ENCODE measurements at places on chromosomes 16 and 17.

DNA sequence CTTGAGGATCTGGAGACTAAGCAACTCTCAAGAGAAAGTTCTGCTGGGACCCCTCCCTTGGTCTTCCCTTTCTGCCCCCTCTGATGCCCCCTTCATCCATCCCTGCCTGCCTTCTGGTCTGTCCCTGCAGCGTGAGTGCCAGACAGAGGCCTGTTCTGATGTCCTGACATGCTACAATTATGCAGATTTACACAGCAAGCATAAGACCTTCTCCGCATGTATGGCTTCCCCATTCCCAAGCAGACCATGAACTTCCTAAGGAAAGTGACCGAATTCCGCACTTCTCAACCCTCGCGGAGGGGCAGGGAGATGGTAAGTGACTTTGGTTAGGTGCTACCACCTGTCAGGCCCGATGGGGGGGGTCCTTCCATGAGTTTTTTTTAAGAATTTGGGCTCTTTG, 150.1 kb upstream of the SDK2 start:
- no peak for DNase-seq

DNA sequence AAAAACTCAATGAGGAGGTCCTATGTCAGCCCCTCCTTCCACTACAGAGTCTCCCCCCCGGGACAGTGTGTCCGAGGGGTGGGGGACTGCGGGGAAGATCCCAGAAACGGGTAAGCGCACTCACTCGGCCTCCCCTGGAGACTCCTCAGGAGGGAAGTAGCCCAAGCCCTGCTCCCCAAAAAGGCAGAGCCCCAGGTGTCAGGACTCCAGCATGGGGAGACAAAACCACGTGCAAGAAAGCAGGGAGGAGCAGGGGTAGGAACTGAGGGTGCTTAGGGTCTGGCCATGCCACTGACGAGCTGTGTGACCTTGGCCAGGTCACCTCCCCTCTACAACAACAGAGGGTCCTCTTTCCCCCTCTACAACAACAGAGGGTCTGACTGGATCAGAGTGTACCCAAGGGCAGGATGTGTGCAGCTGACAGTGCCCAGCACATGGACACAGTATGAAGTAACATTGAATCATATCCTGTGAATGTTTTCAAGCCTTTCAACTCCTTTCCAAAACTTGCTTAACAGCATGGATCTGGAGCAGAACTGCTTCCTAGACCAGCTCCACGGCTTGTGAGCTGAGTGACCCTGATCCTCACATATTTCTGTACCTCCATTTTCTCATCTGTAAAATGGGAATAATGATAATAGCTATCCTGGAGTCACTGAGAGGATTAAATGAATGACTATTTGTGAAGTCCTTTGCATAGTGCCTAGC, 2.1 kb upstream of the NAGS start:
- DNase-seq, result no peak

DNA sequence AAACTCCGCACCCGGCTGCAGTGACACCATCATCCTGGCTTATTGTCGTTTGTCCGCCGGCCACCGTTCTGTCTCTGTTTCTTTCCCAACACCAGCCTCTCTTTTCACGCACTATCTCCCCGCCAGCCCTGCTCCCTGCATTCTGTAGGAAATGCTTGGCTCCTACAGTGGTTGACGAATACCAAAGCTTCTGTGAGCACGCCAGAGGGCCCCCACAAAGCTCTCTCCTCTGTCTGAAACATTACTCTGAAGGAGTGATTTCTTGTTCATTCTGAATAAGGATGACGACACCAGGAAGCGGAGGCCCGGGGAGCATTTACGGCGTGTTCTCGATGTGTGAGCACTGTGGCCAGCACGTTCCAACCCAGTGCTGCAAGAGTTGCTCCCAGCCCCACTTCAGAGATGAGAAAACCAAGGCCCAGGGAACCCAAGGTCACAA, 58.8 kb downstream of the ADCY9 start:
- no peak for DNase-seq

GRCh38 chr16:16797239-16797638, 418.3 kb downstream of the NPIPA7 start:
- DNase-seq, result no peak

- DNase-seq, result no peak
These were observed 845 bp upstream of the NAT9 start for GRCh38 chr17:74776990-74777389.

- DNase-seq, result no peak
These were observed 28.3 kb upstream of the ST6GALNAC1 start for GRCh38 chr17:76671912-76672262.

- peak; percentile 94 for DNase-seq
These were observed 28.1 kb upstream of the PECAM1 start for GRCh38 chr17:64418506-64419339.

- no peak for DNase-seq
These were observed 7.2 kb downstream of the CTF1 start for GRCh38 chr16:30903596-30903995.

DNA sequence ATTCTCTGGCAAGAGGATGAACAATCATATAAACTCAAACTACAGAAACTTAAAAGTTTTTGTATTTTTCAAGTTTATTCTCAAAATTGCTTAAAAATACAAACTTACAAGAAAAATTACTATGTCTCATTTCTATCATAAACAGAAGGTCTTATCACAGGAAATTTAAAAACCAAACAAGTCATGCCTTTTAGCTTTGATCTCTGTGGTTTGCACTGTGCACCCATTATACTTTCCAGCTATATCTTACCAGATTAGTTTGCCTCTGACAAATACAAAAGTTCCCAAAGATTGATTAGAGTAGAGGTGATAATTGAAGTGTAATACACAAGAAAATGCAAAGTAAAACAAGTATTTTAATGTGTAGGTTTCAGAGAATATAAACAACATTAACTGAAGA, 117.4 kb downstream of the MYO1D start:
- no peak for DNase-seq

GRCh38 chr16:12526515-12526914, 277.2 kb downstream of the CPPED1 start:
- DNase-seq, result no peak

- DNase-seq, result no peak
These were observed 164.0 kb downstream of the VPS53 start for GRCh38 chr17:550463-551180.

GRCh38 chr16:54568906-54569807, 282.6 kb upstream of the IRX3 start:
- DNase-seq, result no peak

Data from NCI-H1694 treated with DMSO at 0.1 percent for 48 hours (cell line).